ENCODE measurements at places on chromosomes 2 and 18.

GRCh38 chr2:84796798-84797197 is 84.1 kb downstream of the TRABD2A start:
- no peak for DNase-seq

DNA sequence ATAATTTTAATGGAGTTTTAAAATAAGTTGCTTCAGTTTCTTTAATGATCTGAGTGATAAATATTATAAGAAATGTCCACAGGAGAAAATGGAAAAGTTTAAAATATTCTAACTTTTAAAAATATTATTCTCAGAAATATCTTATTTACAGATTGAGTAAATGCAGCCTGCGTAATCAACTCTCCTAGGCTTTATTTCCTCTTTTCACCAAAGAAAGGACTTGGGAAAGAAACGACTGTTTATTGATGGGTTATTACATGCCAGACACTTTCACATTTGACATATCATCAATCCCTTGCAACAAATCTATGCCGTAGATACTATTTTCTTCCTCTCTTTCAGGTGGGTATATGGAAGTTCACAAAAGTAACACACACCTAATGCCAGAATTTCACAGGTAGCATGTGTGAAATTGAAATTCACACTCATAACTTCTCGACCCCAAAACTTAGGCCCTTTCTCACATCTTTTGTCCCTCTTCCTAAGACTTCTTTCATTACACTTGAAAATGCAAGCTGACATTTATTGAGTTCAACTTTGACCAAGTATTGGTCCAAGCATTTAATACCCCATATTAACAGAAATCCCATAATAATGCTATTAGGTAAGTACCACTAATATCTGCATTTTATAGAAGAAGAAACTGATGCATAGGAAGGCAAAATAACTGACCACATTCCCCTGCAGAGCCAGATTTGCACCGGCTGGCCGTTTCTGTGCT is 49.2 kb downstream of the MYOM1 start:
- DNase-seq: no peak

- peak; percentile 54 for DNase-seq
Observed at GRCh38 chr2:165857876-165858275, 63.8 kb upstream of the GALNT3 start.

DNA sequence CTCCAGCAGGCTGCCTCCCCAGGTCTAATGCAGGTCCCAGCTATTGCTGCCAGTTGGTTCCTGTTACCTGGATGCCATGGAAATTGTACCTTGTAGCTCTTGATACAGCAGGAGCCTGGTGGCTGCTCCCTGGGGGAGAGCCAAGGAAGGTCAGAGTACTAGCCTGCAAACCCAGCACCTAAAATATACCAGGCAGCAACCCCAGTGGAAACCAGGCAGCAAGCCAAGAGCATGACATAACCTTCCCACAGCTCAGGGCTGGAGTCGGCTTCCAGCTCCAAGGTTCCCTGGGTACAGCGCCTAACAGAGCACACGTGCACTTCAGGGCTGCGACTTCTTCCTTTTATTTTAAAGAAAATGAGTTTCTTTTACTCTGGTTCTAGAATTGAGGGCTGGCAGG is 30.3 kb downstream of the TNP1 start:
- no peak for DNase-seq

- DNase-seq: no peak
Observed at GRCh38 chr2:107988108-107988507, 1.8 kb downstream of the SLC5A7 start.

- DNase-seq: no peak
Observed at GRCh38 chr18:29496152-29496680, 1319.3 kb upstream of the CDH2 start.

GRCh38 chr18:21457179-21457535 is 143.3 kb downstream of the ESCO1 start:
- no peak for DNase-seq

- DNase-seq: no peak
Observed at GRCh38 chr2:212619954-212620353, 81.4 kb upstream of the ERBB4 start.

GRCh38 chr2:80026040-80026729 is 278.4 kb downstream of the LRRTM1 start:
- DNase-seq: no peak

GRCh38 chr2:41024816-41025215 is 572.9 kb upstream of the SLC8A1 start:
- no peak for DNase-seq

DNA sequence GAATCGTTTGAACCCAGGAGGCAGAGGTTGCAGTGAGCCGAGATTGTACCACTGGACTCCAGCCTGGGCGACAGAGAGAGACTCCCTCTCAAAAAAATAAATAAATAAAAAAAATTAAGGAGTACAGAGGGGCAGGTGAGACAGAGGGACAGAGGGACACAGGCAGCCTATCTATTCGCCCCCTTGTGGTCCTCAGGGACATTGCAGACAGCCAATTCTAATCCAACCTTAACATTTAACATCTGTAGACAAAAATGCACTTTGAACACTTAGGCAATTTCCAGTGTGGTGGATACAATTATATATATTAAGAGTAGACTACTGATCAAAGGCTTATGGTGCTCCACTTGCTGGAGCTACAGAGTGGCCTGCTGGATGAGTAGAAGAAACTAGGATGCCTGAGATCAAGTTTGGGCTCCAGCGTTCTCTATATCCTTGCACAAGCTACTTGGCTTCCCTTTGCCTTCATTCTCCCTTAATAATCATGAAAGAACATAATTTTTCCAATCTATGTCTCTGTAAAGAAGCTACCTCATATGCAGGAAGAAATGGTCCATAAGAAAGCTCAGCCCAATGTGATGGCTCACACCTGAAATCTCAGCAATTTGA is 8.2 kb upstream of the SMARCAL1 start:
- DNase-seq: no peak

DNA sequence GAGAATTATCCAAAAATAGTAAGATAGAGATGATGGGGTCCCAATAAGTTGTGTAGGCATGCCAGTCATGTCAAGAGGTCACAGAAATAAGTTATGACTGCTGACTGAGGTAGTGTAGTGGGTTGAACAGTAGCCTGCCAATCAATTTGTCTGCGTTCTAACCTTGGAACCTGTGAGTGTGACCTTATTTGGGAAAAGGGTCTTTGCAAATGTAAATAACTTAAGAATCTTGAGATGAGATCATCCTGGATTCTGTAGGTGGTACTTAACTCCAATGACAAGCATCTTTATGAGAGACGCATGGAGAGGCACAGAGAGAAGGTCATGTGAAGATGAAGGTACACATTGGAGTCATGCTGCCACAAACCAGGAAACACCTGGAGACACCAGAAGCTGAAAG is 31.0 kb downstream of the ACVR1 start:
- DNase-seq: no peak

GRCh38 chr18:34543945-34544344 is 166.2 kb upstream of the DTNA start:
- no peak for DNase-seq

DNA sequence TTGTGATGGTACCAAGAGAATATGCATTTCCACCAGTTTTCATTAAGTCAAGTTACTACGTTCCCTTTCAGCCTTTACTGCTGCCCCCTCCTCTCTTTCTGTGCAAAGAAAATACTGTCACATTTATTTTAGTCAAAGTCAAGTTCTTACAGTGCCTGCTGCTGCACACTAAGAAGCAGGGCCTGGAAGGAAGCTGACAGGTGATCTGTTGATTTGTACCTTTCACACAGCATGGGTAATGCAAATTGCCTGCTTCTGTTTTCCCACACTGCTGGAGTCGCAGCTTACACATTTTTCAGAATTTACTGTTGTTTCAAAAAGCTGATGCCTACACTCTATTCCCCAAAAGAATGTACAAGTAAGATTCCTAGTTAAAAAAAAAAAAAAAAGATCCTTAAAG is 48.7 kb upstream of the CD226 start:
- no peak for DNase-seq

DNA sequence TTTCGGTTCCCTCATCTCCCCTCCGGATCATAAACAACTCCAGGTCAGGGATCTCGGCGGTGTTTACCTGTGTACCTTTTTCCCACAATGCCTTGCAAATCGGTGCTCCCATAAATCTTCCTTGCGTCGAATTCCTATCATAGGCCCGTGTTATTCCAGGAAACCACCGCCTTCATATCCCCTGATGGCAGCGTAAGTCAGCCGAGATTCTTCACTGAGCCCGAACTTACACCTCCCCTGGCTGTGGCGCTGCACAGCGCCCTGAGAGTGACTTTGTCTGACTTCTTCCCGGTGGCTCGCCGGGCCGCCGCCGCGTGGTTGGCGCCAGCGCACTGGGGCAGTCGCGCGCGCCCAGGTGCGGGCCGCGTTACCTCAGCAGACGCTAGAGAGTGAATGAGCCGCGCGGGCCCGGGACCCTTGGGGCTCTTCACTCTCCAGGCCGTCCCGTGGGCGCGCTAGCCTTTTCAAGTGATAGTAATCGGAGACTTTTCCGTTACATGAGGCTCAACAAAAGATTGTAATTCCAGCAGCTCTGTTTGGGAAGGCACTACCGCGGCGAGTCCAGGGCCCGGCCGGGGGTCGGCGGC is 101.6 kb downstream of the SPTBN1 start:
- DNase-seq: no peak

GRCh38 chr2:46096260-46096659 is 200.9 kb upstream of the EPAS1 start:
- DNase-seq: no peak

DNA sequence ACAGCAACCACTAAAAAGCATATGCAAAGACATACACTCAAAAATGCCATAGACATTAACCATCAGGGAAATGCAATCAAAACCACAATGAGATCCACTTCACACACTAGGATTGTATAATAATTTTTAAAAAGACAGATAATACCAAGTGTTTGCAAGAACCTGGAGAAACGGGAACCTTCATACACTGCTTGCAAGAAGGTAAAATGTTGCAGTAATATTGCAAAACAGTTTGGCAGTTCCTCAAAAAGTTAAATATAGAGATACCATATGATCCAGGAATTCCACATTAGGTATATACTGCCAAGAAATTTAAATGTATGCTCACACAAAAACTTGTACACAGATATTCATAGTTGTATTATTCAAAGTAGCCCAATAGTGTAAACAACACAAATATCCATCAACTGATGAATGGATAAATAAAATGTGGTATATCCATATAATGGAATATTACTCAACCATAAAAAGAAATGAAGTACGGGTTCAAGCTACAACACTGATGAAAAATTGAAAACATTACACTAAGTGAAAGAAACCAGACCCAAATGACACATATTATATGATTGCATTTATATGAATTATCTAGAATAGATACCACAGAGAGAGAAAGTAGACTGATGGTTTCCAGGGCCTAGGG is 14.7 kb upstream of the CHMP3 start:
- DNase-seq: no peak

- no peak for DNase-seq
Observed at GRCh38 chr18:31039426-31039825, 3.1 kb downstream of the DSC3 start.

DNA sequence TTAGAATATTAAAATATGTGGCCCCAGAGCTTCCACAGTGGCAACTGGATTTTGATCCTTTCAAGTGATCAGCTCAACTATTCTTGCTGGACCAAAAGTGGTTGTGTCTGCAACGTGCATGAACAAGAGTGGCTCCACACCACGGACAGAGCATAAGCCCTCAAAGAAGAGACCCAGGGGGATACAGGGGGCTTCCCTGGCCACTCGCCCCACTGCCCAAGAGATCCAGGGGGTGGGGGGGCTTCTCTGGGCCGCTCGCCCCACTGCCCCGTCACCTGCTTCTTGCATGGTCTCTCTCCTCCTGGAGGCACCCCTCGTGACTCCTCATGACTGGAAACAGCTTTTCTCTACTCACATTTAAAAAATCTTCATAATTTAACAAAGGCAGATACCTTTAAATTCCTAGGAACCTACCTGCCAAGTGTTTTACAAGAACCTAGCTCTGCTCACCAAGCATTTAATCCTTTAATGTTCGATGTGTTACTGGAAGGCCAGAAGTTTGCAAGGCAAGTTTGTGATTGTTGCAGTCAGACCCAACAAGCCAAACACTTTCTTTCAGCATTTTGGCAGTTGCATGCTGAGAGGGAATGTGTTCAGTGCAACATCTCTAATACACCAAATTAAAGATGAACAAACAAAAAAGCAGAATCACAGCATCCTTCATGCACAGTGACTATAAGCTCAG is 174.3 kb downstream of the BCL2 start:
- DNase-seq: no peak

GRCh38 chr2:8281234-8281633 is 400.6 kb upstream of the ID2 start:
- DNase-seq: no peak

DNA sequence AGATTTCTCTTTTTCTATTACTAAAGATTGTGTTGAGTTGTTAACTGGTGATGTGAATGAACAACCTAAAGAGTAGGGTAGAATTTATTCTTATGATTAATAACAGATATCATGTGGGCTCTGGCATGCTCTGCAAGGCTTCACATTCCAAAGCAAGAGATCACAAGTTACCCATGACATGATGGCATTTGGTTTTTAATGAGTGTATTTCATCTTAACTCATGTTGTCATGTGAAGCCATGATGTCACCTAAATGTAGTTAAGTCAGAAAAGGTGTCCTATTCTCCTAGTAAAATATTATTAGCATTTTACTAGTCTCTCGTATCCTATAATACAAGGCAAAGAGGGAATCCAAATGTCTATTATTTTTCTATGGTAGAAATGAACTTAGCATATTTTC is 678.0 kb downstream of the ARHGAP15 start:
- no peak for DNase-seq

DNA sequence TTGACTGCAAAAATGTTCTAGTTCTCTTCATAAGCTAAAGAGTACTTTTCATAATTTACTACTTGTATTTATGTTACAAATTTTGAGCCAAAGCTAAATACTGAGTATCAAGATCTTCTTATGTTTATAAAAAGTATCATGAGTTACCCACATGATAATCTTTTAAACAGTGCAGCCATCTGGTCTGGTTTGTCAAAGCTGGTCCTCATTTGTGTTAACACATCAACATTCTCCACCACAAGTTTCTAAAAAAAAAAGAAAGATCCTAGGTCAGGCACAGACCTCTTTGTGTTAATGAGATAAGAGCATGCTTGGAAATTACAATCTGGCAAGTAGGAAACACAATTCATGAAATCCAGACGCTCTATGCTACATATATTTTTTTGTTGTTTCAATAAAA is 75.5 kb upstream of the FRZB start:
- DNase-seq: peak; percentile 73

- DNase-seq: no peak
Observed at GRCh38 chr2:46774499-46775228, 140.9 kb downstream of the MCFD2 start.

GRCh38 chr2:23561088-23561487 is 176.1 kb downstream of the KLHL29 start:
- no peak for DNase-seq

GRCh38 chr18:8176554-8176953 is 432.7 kb upstream of the RAB12 start:
- no peak for DNase-seq

GRCh38 chr2:128371248-128371630 is 52.6 kb upstream of the HS6ST1 start:
- no peak for DNase-seq

All from DMS 273 treated with DMSO at 0.1 percent for 48 hours (cell line).